ENCODE measurements at places on chromosomes 3 and 15.
A peak's percentile ranks its signal among the peaks of the same experiment; 100 is the strongest.

DNA sequence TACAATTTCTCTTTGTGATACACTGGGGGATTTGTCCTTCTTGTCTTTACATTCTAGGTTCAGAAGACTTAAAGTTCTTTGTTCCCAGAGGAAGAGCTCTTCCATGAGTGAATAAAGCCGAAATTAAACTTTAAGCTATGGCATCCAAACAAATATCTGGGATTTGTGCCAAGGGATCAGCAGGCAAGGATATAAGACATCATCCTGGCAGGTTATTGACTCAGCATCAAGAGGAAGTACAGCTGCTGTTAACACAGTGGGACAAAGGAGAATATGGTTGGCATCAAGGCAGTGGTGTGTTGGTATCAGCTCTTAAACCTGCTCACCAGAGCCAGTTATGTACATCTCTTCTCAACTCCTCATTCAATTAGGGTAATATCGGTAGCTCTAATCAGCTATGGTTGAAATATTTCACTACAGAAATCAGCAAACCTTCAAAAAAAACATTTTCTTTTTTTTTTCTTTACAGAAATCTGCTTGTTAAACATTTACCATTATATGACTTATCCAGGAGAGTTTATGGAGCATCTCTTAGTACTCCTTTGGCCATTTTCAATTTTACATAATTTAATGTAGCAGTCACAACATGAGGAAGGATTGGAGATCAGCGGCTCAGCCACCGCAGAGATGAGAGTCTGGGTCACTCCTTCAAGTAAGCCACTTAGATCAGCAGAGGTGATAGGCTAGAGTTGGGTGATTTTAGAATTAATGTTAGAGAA lies 1198.6 kb upstream of the EPHA6 start:
- no peak for DNase-seq

GRCh38 chr3:39011191-39011736 lies 40.5 kb downstream of the SCN11A start:
- no peak for DNase-seq

- no peak for DNase-seq
Measured at GRCh38 chr3:159897331-159898075, 91.1 kb upstream of the IL12A start.

GRCh38 chr3:156812521-156813335 lies 13.4 kb upstream of the LEKR1 start:
- DNase-seq = no peak

GRCh38 chr15:67156834-67157233 lies 91.4 kb downstream of the SMAD3 start:
- no peak for DNase-seq

DNA sequence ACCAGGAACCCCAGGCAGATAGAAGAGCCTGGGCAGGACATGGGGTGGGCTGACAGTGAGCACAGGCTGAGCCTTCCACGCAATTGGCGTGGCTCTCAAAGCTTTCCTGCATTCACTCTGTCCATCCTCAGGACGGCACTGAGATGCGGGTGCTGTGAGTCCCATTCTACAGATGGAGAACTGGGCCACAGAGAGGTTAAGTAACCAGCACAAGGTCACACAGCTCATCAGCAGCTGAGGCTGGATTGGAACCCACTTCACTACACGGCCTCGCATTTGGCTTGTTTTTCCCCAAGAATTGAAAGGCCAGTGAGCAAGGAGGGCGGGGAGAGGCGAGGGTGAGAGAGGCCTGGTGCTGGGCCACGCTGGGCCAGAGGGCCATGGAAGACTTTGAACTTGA lies 36.0 kb upstream of the GRIP2 start:
- DNase-seq = no peak

DNA sequence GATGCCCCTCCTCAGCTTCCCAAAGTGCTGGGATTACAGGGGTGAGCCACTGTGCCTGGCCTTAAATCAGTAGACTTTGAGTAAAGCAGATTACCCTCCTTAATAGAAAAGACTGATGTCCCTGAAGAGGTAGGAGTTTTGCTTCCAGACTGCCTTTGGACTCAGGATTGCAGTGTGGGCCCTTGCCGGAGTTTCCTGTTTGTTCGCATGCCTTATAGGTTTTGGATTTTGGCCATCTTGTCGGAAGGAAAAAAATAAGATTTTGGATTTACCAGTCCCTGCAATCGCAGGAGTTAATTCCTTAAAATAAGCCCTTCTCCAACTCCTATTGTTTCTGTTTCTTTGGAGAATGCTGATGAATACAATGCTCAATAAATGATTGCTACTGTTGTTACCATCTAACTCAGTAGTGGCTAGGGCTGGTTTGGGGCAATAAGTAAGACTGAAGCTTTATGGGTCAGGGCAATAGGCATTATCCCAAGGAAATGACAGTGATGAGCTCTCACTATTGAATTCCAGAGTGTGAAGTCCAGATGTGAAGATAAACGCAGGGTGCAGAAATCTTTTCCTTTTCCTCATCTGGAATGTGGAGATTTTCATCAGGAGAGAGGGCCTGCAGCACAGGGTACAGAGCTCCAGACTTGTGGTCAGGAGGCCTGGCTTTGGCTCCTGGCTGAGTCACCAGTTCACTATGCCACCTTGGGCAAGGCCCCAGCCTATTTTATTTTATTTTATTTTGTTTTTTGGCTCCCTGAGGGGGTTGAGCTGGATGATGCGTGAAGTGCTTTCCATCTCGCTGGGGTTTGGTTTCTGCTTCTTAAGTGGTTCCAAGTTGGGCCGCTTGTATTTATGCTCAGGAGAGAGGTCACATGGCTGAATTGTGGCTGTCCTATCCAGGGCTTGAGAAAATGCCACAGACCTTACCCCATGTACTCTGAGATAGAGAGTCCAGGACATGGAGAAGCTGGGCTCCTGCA lies 25.3 kb downstream of the FOXL2 start:
- DNase-seq = peak; percentile 83

- peak; percentile 55 for DNase-seq
Measured at GRCh38 chr15:53586799-53587198, 172.7 kb downstream of the WDR72 start.

DNA sequence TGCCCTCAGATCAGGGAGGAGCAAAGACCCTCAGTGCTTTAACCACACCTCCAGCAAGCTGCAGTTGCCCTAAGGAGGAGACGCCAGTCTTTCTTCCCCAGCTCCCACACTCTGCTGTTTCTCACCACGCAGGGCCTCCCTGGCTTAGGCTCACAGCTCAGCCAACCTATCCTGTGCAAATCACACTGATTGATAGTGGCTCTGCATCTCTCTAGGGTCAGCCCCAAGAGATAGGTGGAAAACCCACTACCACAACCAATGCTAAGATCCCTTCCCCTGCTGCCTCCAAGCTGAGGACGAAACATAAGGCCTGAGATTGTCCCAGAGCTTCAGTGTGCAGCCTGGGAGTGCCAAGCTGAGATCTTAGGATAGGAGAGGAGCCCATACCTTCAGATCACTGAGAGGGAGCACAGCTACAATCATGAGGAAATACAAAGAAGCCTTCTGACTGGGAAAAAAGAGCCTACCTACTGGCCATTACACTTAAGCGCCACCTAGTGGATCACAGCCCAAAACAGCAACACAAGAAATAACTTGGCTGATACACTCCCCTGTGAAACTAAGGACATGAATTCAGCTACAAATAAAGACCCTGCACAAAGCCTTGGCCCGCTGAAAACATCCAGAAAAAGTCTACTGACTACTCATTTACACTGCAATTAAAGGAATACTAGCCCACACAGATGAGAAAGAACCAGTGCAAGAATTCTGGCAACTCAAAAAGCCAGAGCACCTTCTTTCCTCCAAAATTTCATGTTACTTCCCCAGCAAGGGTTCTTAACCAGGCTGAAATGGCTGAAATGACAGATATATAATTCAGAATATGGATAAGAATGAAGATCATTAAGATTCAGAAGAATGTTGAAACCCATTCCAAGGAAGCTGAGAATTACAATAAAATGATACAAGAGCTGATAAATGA lies 271.5 kb upstream of the DCBLD2 start:
- DNase-seq = peak; percentile 80

- DNase-seq = no peak
Measured at GRCh38 chr3:196772897-196773296, 33.2 kb downstream of the PAK2 start.

- peak; percentile 49 for DNase-seq
Measured at GRCh38 chr3:141477224-141477623, 9.6 kb upstream of the RASA2 start.

GRCh38 chr15:33722005-33722672 lies 246.2 kb upstream of the CHRM5 start:
- peak; percentile 60 for DNase-seq

GRCh38 chr3:32703491-32703972 lies 18.5 kb downstream of the CNOT10 start:
- DNase-seq = peak; percentile 59

- no peak for DNase-seq
Measured at GRCh38 chr15:70437882-70438451, 325.4 kb downstream of the UACA start.

- no peak for DNase-seq
Measured at GRCh38 chr3:73447111-73447510, 177.6 kb downstream of the PDZRN3 start.

DNA sequence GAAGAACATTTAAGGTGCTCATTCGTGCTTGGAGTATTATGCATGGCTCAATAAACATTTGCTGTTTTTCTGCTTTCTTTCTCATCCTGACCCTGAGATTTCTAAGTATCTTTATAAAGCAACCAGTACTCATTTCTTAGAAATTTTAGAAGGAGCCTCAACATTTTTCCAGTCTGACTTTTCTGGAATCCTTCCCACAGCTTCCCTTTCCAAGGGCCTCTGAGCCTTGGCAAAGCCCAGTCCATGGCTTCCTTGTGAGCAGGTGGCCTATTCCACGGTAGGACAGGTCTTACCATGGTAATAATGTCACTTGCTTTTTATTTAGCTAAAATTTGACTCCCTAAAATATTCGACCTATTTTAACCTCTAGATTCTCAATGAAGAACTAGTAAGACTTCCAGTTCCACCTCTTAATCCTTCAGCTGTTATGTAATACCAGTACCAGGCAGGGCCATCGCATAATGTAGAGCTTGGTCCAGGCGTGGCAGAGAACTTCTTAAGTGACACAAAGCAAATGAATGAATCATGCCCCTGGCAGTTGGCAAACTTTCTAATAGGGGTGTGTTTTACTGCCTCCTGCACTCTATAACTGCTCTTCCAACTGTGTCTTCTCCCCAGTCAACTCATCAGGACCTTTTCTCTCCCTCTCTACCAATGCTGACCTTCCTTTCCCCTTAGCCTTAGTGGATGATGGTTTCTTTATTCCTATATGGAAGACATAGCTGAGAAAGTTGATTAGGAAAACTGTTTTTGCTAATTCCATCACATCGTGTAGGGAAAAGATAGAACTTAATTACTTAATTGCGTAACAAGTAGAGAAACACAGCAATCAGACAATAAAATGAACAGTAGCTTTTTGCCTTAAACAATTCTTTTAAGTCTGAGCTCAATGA lies 894 bp upstream of the TM4SF4 start:
- DNase-seq = peak; percentile 92

DNA sequence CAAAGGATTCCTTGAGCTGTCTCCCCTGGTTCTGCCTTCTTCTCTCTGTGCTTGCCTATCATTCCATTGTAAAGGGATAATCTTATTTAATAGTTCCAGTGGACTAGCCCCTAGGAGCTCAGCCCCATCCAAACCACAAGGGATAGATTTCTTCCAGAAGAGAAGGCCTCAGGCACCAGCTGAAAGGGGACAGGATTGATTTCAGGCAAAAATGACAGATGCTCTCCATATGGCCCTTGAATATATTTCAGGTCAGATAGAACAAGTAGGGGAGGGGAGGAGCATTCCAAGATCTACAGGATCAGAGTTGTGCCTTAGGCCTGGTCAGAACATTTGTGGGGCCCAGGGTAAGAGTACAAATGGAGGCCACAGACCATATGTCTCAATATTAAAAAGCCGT lies 85.3 kb downstream of the RPLP1 start:
- DNase-seq = no peak

DNA sequence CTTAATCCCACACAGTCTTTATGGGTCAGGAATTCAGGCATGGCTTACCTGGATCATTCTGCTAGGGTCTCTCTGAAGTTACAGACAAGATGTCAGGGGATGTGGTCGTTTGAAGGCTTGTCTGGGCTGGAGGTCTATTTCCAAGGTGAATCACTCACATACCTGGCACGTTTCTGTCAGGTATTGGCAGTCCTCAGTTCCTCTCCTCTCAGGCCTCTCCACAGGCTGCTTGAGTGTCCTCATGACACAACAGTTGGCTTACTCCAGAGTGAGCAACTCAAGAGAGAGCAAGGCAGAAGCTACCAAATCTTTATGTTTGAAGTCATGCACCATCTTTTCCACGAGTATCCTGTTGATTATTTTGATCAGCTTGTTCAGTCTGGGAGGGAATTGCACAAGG lies 43.9 kb upstream of the PARP14 start:
- DNase-seq = no peak

DNA sequence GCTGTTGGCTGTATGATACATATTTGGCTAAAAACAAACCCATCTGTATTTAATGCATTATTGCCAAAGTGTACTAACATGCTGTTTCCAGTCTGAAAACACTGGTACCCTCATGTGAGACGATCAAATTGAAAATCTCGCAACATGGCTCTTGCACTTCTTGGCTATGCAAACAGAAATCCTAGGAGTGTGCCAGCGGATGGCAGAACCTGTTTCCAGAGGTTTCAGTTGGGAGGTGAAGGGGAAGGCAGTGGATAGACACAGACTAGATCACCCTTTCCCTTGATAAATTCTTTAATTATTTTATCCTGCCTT lies 350.3 kb downstream of the TUSC7 start:
- DNase-seq = no peak

GRCh38 chr3:34005886-34006285 lies 207.5 kb downstream of the PDCD6IP start:
- peak; percentile 98 for DNase-seq

DNA sequence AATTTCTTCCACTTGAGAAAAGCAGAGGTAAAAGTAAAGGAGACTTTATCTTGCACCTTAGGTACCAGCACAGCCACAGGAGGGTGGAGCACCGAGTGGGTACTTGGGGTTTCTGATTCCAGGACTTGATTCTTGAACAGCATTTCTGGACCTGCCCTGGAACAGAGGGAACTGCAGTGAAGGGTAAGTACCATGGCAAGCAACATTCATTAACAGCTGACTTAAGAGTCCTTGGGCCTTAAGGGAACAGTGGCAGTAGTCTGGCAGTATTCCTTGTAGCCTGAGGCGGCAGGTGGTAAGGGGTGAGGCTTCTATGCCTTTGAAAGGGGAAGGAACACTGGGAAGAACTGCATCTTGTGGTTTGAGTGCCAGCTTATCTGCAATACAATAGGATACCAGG lies 551.9 kb downstream of the RSL24D1 start:
- no peak for DNase-seq

DNA sequence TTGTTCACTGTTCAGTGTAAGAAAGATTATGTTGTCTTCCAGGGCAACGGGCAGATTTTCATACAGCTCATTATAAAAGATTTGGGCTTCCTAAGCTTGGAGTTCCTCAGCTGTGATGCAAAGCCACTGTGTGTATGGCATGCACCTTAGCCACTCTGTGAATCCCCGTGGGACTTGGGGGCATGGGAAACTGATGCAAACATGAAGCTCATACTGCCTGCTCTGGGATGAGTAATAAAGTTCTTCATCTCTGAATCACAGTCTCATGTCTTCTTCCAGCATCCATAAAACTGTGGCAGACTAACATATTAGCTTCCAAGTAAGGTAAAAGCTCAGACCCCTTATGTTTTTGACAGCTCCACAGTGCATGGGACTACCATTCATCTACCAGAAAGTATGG lies 154.3 kb upstream of the RORA start:
- peak; percentile 98 for DNase-seq

- no peak for DNase-seq
Measured at GRCh38 chr3:73134034-73134433, 72.6 kb downstream of the EBLN2 start.

GRCh38 chr3:129118745-129119144 lies 2.9 kb downstream of the RAB43 start:
- DNase-seq = no peak

GRCh38 chr3:98945101-98945524 lies 43.6 kb upstream of the DCBLD2 start:
- peak; percentile 29 for DNase-seq
